Stimulated activated CD8-positive, alpha-beta memory T cell treated with anti-CD3 and anti-CD28 coated beads, Interleukin-2, amount 100 ng/mL, for 1 hour (primary cell): ENCODE measurements at places on chromosomes 5 and 9.

DNA sequence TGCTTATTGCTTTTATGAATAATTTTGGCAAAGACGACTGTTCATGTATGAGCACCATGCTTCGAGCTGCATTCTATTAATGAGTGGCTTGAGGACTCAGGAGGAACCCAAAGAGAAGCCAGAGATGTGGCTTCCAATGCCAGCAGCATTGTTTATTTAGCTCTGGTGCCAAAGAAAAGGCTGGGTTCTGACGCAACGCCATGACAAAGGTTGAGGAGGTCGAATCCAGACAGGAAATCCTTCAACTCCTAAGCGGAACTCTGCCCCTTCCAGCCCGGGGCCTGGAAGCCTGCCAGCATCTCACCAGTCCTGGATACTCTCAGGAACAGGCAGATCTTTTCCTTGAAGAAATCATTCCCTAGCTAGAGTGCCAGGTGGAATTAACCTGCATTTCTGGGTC, 104.4 kb downstream of the ARHGAP26 start:
- no peak for DNase-seq

DNA sequence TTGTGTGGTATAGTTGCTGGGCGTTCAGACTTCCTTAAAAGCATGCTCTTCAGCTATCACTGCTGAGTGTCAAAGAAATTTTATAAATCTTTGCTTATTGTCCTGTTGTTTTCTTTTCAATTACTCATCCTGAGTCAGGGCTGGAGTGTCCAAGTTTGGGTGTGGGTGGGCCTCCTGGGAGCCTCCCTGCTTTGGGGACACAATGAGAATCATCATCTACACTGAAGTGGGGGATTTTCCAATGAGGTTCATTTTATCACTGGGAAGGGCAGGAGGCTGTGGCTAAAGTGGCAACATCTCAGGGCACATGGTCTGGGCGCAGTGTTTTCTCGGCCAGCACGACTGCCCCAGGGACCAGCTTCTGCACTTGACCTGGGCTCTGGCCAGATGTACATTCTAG, 19.5 kb downstream of the GFPT2 start:
- no peak for DNase-seq

- no peak for DNase-seq
Observed at GRCh38 chr5:174735498-174736330, 11.3 kb downstream of the MSX2 start.

DNA sequence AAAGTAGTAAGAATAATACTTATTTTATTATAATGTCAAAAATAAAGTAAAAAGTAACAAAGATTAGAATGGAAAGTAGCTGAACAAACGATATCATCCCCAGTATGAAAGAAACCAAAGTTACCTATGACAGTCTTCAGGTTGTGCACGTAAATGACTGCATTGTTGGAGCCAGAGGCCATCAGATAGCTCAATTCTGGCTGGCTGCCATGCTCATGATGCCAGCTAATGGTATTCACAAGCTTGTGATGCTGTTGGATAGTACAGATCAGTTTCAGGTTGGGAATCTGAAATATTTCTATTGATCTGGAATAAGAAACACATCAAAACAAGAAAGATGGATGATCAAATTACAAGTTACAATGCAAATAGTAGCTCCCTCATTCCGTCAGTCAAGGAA, 21.1 kb downstream of the GEMIN5 start:
- no peak for DNase-seq

DNA sequence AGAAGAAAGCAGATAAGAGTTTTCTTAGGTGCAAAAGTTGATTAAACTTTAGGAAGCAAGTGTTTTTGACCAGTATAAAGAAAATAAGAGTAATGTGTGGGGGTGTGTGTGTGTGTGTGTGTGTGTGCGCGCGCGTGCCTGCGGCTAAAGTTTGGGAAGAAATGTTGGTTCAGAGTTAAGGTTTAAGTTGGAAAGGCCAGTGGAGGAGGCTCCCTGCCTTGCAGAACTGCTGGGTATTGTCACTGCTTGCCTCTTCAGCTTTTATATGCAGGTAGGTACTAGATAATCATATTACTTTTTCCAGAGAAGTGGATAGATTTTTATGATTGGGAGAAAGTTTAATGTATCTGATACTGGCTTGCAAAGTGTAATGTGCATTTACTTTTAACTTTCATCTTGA, 2.0 kb downstream of the PIK3R1 start:
- no peak for DNase-seq

DNA sequence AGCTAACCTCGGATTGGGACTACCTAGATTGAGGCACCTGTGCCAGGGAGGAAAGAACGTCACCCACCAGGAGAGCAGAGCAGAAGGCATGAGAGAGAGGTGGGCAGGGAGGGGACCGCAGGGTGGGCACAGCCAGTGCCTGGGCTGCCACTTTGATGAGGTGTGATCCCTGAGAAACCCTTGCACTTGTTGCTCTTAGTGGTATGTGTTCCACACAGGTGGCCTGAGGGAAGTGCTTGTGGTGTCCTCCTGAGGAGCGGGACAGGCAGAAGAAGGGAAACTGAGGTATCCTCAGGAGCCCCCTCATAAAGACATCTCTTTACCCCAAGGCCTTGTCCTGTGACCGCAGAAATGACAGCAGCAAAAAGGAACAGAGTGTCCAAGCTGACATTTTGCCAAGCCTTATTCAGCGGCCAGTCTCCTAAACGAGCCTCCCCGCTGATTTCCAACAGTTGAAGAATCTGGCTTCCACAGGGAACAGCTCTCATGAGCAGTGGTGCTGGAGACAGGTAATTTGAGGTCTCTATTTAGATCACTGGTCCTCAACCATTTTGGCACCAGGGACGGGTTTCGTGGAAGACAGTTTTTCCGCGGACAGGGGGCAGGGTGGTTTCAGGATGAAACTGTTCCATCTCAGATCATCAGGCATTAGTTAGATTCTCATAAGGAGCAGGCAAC, 82.4 kb downstream of the FOXD1 start:
- no peak for DNase-seq

- DNase-seq, result peak; percentile 14
Observed at GRCh38 chr5:140251527-140251973, 51.4 kb downstream of the PFDN1 start.

GRCh38 chr5:96706433-96707111, 44.4 kb downstream of the CAST start:
- DNase-seq, result no peak

- no peak for DNase-seq
Observed at GRCh38 chr5:1515921-1516571, 7.7 kb downstream of the LPCAT1 start.

- DNase-seq, result no peak
Observed at GRCh38 chr9:20553558-20554149, 68.6 kb downstream of the MLLT3 start.

DNA sequence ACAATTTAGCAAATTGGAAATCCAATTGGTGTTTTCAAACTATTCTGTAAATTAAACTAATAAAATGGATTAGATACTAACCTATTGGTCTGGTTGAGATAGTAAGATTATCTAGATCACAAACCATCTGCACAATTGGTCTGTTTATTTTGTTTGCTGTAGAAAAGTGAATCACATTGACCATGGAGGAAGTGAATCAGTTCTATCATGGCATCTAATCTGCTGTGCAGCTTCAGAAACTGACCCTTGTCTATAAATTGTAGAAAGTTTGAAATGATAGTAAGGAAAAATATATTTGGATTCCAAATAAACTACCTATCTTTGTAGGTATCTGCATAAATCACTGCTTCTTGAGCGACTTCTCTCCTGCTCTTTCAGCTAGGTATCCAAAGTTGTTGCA, 1865.4 kb downstream of the MAT2B start:
- no peak for DNase-seq

DNA sequence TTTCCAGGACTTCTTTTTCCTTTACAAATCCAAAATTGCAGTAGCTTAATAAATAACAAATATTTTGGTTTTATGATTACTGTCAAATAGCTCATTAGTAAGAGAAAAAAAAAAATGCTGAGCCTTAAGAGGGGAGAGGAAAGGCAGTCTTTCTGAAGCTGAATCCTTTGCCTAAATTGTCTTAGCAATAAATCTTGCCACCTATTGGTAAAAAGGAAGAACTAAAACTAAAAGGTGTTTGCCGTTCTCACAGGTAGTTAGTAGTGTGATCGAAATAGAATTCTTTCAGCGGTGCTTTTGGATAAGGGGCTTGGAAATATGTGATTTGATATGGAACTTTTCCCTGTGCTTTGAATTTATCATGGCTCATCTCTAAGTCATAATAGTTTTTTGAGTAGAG, 31.2 kb downstream of the PIK3R1 start:
- DNase-seq, result no peak

DNA sequence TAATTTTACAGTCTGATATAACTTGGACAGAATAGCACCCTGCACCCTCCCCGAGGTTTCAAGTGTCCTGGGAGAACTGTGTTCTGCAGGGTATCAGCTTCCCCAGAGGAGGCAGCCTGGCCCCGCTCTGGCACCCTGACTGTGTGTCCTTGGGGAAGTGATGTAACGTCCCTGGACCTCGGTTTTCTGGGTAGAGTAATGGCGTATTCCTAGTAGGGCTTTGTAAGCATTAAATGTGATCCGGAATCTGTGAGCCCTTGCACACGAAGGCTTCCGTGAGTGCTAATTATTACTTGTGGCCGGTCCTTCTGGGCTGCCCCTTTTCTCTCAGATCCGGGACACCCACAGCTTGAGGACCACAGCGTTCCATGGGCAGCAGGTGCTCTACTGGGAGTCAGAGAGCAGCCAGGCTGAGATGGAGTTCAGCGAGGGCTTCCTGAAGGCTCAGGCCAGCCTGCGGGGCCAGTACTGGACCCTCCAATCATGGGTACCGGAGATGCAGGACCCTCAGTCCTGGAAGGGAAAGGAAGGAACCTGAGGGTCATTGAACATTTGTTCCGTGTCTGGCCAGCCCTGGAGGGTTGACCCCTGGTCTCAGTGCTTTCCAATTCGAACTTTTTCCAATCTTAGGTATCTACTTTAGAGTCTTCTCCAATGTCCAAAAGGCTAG, 1.0 kb upstream of the CACFD1 start:
- DNase-seq, result no peak

DNA sequence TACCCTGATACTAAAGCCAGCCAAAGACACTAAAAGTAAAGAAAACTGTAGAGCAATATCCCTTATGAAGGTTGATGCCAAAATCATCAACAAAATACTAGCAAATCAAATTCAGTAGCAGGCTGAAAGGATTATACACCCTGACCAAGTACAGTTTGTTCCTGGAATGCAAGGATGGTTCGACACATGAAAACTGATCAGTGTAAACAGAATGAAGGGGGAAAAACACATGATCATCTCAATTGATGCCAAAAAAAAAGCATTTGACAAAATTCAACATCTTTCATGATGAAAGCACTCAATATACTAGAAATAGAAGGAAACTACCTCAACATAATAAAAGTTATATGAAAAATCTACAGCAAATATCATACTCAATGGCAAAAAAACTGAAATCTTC, 43.5 kb upstream of the LRRC14B start:
- DNase-seq, result no peak

DNA sequence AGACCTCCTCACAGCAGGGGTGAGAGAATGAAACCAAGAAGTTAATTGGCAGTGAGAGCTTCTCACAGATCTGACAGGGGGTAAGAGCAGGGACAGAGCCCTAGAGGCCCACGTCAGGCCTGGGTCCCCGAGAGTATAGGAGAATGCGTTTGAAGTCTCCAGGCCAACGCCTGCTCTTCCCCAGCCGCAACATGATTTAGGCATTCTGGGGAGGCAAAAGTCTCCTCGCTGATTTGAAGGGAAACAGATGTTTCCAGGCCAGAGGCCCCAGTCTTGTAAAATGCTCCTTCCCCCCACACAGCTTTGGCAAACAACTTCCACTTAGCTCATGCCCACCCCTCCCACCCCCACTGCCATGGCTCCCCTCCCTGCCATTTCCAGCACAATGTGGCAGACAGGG, 239.2 kb upstream of the TRIM32 start:
- no peak for DNase-seq

DNA sequence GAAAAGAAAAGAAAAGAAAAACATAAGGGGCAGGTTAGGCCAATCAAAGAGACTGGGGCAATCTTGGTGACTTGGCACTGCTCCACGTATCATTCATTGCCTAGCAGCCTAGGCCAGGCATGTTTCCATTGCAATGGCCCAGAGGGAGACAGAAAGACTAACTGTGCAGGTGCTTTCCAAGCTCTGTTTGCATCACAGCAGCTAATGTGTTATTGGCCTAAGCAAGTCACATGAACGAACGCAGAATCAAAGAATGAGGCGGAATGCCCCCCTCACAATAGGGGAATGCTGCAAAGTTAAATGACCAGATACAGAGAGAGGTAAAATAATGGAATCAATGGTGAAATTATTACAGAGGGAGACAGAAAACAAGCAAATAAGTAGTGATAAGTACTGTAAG, 11.1 kb upstream of the VPS13A start:
- no peak for DNase-seq

- DNase-seq, result no peak
Observed at GRCh38 chr5:142545650-142546322, 140.1 kb downstream of the FGF1 start.

GRCh38 chr9:3828495-3828894, 302.7 kb upstream of the RFX3 start:
- DNase-seq, result no peak

GRCh38 chr9:108582726-108583125, 273.1 kb downstream of the ACTL7B start:
- no peak for DNase-seq

DNA sequence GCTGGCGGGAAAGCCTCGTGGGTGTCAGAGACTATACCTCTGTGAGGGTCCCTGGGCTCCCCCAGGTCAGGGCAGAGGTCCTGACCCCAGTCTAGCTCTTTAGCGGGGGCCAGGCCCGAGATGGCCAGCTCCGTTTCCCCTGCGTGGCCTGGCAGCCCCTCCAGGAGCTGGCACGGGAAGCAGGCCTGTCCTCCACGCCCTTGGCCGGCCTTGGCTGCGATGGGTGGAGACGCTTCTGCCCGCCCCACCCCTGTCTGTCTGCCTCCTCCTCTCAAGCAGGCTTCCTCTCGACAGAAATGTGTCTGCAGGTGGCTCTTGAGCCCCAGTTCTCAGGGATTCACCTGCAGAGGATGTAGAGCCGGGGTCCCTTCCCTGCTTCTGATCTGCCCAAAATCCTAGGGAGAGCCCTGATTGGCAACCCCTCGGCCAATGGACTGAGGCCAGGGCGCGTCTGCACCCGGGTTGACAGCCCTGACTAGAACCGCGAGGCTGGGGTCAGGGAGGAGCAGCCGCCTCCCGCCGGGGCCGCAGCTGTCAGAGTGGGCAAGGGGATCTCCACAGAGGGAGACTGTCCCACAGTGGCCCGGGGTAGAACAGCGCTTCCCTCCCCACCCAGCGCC, 2.6 kb upstream of the GRIN1 start:
- DNase-seq, result no peak

DNA sequence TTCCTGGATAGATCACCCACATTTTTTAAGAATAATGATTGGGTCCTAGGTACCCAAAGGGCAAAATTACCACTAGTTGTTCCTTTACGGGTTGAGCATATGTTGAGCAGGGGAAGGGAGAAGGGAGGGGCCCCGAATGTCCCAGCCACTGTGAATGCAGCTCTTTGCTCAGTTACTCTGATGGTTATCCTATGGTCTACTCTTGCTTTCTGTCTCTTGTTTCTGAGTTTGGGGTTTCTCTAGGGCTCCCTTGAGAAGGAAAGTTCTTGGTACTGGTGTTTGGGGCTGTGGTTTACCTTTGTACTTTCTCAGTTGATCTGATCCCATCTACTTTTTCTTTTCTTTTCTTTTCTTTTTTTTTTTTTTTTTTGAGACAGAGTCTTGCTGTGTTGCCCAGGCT, 55.6 kb downstream of the ALG2 start:
- DNase-seq, result no peak

- DNase-seq, result no peak
Observed at GRCh38 chr5:39671561-39671961, 246.8 kb upstream of the DAB2 start.

- no peak for DNase-seq
Observed at GRCh38 chr9:127561491-127562278, 50.4 kb upstream of the STXBP1 start.
